8988T (cell line): ENCODE measurements at places on chromosomes 11 and 22.

GRCh38 chr11:58301576-58301975, 33.5 kb upstream of the OR10W1 start:
- DNase-seq, result no peak

GRCh38 chr11:87092159-87092558, 54.4 kb downstream of the TMEM135 start:
- DNase-seq, result no peak

DNA sequence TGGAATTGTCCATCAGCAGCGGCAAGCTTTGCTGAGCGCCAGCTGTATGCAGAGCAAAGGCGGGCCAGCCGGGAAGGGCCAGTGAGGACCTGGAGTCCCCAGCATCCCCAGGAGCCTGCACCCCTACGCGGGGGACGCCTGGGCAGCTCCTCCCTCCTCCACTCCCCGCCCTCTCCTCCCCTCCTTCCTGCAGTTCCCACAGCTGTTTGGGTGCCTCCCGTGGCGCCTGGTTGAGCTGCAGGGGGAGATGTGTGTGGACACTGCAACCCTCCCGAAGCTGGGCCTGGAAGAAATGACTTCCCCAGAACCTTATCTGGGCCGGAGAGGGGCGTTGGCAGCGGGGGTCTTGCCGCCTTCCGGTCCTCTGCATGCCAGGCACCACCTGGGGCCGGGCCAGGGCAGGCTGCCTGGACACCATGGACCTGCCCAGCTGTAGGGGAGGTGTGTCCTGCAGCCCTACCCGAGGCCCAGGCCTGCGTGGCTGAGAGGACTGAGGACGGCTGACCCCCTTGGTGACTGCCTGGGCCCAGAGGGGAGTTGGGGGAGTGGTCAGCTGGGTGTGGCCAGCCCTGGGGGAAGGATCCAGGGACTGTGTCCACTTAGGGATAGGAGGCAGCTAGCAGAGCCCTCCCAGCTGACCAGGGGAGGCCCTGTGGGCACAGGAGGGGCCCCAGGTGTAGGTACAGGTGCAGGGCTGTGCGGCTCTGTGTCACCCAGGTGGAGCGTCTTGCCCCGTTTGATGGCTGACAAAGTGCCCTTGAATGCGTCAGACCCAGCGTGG, 16.8 kb upstream of the MUC6 start:
- DNase-seq, result no peak

- peak; percentile 79 for DNase-seq
Measured at GRCh38 chr11:72239313-72239848, 4.6 kb downstream of the PHOX2A start.

DNA sequence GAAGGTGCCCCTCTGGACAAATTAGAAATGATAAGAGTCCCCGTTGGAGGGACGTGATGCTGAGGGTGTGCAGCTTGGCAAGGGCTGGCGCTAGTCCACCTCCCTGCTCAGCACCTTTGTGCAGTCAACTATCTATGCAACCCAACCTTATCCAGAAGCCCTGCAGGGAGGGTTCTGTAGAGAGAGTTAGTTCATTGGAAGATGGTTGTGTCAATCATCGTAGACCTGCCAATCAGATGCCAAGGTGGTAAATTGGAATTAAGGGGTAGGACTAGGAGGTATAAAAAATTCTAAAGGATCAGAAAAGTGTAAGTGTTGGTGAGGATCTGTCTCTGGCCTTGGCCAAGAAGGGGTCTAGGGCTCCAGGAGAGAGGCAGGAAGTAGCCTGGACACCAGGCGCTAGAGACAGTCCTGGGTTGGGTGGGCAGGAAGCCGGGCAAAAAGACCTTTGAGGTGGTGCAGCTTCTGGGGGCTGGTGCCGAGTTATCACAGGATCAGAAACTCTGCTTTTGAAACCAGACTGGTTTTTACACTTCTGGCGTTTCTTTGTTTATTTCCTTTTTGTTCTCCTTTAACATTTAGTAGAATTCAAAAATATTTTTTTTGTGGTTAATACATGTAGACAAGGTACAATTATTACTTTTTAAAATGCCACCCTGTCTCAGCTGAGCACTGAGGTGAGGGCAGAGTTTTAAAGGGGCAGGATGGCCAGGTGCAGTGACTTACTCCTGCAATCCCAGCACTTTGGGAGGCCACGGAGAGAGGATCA, 1.6 kb downstream of the C1QTNF6 start:
- DNase-seq, result peak; percentile 64

GRCh38 chr11:107301878-107302277, 155.7 kb downstream of the CWF19L2 start:
- no peak for DNase-seq

- no peak for DNase-seq
Measured at GRCh38 chr11:128516886-128517285, 70.5 kb downstream of the ETS1 start.

DNA sequence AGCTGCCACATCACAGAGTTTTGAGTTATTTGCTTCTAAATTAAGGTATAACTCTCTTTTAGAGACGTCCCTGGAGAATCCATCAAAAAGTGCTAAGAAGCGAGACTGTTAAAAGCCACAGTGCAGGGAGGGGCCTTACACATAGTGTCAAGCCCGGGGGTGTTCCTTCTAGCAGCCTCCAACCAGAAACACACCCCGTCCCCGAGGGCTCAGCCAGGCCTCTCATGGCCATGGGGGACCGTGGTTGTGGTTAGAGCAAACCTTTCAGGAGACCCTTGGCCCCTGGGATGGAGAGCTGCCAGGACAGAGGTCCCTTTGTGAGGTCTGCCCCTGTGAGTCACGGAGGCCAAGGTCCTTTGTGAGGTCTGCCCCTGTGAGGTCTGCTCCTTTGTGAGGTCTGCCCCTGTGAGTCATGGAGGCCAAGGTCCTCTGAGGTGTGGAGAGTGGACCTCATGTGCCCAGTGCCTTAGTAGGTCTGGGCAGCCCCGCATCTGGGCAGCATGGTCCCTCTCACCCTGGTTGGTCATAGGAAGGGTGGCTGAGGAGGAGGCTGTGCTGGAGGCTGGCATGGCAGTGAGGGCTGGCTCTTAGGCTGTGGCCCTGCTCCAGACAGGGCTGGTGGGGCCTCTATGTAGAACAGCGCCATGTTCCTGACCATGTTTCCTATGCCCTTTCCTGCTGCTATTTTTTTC, 5.4 kb downstream of the GNAZ start:
- DNase-seq, result no peak

DNA sequence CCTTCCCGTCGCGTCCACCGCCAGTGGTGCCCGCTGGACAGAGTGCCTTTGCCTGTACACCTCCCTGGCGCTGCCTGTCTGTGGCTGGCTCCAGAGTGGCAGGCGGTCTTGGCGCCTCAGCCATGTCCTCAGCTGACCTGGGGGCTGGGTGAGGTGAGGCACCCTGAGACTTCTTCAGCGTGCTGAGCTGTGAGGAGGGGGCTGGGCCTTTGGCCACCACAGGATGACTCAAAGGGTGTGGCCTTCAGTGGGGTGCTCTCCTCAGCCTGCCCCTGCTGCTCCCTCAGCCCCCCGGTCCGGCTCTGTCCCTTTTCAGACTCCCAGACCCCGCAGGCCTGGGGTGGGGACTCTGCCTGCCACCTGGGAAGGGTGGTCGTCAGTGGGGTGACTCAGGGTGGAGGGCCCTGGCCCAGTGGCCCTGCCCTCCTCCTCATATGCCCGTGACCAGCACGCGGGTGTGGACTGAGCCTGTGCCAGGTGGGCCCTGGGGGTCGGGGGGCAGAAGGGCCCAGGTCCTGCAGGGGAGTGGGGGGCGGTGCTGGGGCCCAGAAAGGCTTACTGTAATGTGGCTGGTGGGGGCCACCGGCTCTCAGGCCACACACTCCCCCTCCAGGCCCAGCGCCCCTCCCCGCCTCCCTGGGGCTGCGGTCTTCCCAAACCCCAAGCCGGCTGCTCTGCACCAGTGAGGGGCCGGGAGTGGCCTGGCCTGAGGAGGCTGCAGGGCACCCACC, 15.9 kb downstream of the CRELD2 start:
- no peak for DNase-seq

DNA sequence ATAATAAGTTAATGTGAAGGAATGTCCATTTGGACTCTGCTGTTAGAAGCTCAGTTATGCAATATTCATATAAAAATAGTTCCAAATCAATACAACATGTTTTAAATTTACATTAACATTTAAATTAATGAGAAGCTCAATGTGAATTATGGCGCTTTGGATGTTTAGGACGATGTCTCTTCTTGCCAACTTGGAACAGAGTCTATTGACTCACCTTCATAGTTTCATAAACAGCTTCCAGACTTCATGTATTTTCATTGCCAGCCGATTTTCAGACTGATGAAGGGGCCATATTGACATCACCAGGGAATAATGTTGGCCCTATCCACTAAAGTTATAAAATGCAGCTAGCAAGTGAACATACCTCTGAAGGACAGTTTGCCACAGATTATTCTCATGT, 1136.2 kb downstream of the LRRC4C start:
- no peak for DNase-seq

DNA sequence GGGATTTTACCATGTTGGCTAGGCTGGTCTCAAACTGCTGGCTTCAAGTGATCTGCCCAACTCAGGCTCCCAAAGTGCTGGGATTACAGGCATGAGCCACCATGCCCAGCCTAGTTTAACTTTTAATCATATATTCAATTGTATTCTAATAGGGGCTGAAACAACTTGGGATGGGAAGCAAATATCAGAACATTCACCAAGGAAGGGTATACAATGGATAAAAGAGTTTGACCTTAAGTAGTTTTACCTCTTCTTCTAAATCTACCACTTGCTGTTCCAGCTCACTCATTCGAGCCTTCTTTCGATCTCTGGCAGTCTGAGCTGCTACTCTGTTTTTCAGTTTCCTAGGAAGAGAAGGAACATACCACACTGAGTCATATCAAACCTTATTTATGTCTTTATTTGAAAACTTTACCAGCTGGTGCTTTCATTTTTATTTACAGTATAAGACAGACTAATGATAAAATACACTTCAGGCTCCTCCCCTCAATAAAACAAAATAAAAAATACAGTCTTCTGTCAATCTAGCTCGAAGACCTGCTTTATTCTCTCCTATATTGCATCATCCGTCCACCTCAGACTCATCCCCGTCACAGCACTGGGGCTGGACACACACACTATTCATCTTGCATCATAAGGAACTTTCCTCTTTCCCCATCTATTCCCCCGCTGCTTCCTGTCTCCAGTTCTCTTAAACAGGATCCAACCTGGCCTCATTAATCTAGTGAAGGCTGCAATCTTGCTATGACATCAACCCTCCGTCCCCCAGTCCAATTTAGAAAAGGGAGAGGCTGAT, 1.4 kb downstream of the XBP1 start:
- DNase-seq, result peak; percentile 34

DNA sequence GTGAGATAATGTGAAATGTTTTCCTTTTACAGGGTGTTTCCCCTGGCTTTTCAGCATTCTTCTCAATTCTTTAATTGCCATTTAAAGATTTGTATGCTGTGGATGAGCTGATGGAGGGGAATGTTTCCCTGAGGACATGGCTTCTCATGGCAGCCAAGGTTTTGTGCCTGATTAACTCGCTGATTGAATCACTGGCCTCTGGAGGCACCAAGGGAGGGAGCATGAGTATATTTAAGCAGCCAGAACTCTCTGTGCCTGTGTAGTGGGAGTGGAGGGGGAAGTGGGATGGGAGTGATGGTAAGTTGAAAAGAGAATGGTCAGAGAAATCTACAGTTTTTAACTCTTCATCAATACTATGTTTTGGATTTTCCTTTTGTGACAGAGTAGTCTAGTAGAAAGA, 88.7 kb downstream of the STIM1 start:
- DNase-seq, result no peak

DNA sequence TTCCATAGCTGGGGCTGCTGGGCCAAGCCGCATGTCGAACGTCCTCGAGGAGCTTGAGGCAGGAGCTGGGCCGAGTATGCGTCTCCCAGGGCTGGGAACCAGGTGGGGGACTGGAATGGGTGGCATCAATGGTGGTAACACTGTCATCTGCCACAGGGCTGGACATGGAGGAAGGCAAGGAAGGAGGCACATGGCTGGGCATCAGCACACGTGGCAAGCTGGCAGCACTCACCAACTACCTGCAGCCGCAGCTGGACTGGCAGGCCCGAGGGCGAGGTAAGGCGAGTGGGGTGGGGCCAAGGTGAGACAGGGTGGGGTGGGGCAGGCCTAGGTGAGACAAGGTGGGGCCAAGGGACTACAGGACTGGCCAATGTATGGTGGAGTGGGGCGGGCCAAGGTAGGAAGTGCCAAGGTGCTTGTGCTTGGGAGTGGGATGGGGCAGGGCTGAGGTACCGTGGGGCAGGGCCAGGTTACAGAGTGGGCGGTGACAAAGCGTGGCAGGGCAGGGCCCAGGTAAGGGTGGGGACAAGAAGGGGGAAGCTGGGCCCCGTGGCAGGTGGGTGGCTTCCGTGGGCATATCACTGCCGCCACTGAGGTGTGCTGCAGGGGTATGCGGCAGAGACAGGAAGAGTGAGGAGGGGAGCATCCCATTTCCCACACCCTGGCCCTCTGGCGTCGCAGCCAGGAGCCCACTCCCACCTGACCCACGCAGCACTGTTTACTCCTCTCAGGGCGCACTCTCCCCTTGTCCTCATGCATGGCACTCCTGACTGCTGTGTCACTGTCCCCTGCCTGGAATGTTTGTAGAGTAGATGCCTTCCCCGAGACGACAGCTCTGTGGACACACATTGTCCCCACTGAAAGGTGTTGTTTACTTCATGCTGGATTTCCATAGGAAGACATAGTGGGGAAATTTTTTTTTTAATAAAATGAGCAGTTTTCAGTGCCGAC, 27.5 kb upstream of the DGCR8 start:
- DNase-seq, result no peak

DNA sequence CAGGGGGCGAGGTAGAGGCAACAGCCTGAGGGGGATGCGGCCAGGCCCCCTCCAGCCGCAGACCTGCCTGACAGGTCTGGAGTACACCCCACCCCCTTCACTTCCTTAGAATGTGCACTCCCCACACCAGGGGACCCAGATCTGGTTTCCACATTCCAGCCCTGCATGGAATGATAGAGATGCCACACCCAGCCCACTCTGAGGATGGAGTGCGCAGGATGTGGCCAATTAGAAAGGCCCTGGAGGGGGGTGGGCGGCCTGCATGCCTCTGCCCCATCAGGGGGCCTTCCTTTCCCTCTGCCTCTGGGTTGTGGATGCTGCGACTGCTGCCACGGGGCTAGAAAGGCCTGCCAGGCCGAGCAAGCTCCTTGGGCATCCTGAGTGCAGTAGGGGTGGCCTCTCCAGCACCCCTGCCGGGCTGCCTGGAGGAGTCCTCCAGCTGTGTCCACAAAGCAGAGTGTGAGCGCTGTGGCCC, 28.2 kb upstream of the MGAT3 start:
- DNase-seq, result no peak

- no peak for DNase-seq
Measured at GRCh38 chr11:120563703-120564572, 52.4 kb downstream of the GRIK4 start.

DNA sequence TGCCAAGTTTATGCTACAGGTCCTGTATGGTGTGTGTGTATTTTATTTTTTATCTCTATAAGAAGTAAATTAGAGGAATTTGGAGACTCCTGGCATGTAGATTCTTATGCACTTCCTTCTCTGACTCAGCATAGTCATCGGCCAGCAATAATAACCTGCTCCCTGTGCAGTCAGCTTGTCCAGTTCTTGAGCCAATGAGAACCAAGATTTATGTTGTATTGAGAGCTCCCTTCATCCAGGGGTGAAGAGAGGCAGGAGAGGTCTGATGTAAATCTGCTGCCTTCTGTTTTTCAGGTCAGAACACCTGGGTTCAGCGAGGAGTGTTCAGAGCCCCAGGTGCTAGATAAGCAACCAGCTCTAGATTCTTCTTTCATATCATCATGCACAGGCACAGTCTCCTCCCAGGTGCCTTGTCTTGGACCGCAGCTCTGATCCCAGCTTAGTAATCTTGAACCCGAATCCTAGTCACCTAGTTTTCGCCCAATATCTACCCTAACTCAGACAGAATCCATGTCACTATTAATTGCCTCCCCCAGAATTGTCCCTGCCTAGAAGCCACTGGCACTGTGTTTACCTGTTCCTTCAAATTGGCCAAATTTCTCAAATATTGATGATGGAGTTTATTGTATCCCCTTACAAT, 328.2 kb upstream of the NCAM1 start:
- DNase-seq, result no peak
